ENCODE measurements at places on chromosomes 1 and 21.

DNA sequence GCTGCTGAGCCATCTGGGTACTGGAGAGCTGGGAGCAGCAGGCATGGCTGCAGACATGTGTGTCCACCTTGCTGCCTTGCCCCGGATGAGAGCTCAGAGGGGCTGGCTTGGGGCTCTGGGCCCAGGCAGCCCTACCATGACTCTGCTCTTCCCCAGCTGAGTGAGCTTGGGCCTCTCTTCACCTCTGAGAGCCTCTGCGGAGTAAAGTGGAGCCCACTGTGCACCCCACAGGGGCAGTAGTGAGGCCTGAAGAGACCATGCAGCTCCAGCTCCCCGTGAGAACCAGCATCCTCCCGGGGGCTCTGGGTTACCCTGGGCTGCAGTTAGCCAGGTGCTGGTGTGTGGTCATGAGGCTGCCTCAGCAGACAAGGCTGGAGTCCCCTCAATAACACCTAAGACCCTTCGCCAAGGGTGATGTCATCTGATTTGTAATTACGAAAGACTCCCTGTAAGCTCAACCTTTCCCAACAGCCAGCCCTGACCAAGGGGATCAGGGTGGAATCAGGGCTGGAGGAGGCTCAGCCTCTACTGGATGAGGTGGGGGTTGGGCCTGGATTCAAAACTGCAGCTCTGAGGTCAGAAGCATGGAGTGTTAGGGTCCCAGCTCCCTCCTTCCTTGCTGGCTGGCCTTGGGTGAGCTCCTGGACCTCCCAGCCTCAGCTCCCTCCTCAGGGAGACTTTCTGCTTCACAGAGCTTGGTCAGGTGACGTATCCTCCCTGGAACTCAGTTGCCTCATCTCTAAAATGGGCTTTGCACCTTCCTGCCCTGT is 308.0 kb downstream of the MATN1 start:
- no peak for DNase-seq

DNA sequence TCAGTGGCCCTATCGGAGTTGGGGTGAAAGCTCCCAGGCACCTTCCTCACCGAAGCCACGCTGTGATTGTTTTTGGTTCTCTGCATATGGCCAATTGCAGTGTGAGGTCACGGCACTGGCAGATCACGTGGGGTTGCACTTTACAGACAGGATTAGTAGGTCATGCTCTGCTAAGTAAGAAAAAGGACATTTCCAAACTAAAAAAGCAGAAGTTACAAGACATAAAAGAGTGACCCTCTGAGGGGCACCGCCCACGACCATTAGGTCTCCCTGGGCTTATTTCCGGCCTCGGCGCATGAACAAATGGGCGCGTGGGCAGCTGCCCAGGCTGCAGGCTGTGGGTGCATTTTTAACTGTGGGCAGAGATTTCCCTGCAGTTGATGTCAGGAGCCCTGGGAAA is 2.0 kb downstream of the CAPN9 start:
- DNase-seq, result no peak

GRCh38 chr21:35943752-35944151 is 116.6 kb downstream of the SETD4 start:
- no peak for DNase-seq

- DNase-seq, result no peak
These were observed 95.6 kb downstream of the ASH1L start for GRCh38 chr1:155466996-155467395.

DNA sequence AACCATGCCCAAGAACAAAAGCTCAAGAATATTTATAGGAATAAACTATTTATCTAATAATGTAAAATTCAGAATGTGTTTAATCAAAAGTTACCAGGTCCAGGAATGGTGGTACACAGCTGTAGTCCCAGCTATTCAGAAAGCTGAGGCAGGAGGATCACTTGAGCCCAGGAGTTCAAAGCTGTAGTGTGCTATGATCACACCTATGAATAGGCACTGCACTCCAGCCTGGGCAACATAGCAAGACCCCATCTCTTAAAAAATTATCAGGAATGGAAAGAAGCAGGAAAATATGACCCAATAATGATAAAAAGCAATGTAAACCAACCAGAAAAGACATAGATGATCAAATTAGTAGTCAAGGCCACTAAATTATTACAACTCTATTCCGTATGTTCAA is 62.2 kb upstream of the DR1 start:
- DNase-seq, result no peak

GRCh38 chr21:16308269-16308668 is 578.5 kb downstream of the USP25 start:
- DNase-seq, result no peak

- no peak for DNase-seq
These were observed 548 bp upstream of the MFSD2A start for GRCh38 chr1:39954324-39954869.

DNA sequence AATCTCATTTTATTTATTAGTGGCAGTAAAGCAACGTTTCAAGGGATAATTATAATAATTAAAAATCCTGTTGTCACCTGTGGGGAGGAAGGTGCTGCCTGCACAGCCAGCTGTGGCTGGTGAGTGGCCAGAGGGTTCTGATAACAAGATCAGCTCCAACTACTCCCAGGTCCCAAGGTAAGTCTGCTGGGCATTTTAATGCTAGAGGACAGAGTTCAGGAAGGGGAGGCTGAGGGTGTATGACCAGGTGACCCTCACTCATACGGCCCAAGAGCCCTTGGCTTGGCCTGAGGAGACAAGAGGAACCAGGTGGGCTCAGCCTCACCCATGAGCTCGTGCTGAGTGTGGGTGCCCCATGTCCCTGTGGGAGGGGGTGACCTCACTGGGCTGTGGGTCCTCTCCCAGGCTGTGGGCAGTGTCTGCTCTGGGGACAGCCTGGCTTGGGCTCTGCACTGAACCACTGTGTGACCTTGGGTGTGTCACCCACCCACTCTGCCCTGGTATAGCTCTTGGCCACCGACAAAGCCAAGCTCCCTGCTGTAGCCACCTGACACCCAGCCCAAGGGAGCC is 223.8 kb downstream of the PTPRU start:
- DNase-seq, result no peak

DNA sequence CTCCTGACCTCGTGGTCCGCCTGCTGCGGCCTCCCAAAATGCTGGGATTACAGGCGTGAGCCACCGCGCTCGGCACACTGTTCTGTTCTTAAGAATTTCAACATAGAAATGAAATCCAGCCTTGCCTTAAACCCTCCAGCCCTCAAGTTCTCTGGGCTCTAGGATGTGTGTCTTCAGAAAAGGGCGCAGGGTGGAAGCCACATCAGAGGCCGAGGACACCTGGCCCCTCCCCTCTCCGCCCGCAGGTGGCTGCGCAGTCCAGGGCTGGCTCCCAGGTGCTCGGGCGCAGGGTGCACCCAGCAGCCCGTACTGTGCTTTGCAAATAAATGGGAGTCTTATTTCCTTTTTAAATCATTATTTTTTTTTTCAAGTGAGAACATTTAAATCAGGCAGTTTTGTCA is 2.0 kb upstream of the C1orf174 start:
- DNase-seq, result no peak

GRCh38 chr1:20511518-20512428 is 3.8 kb upstream of the MUL1 start:
- DNase-seq, result no peak

GRCh38 chr1:227459977-227460376 is 103.4 kb upstream of the ZNF678 start:
- DNase-seq, result no peak

- DNase-seq, result no peak
These were observed 316.4 kb upstream of the ADGRL2 start for GRCh38 chr1:81484284-81484683.

- DNase-seq, result no peak
These were observed 538.4 kb downstream of the PTPRC start for GRCh38 chr1:199177241-199177640.

All from SK-N-SH (cell line).